ENCODE measurements at places on chromosomes 11 and 22. TPM values are rescaled to one million over a fixed set of nuclear protein-coding genes. Genes with fewer than 3 reads are reported as not detected.
A peak's percentile ranks its signal among the peaks of the same experiment; 100 is the strongest.

AASDHPPT gene
- polyA plus RNA-seq, result 34.1 TPM

DRD2 gene
- not detected for polyA plus RNA-seq

DNA sequence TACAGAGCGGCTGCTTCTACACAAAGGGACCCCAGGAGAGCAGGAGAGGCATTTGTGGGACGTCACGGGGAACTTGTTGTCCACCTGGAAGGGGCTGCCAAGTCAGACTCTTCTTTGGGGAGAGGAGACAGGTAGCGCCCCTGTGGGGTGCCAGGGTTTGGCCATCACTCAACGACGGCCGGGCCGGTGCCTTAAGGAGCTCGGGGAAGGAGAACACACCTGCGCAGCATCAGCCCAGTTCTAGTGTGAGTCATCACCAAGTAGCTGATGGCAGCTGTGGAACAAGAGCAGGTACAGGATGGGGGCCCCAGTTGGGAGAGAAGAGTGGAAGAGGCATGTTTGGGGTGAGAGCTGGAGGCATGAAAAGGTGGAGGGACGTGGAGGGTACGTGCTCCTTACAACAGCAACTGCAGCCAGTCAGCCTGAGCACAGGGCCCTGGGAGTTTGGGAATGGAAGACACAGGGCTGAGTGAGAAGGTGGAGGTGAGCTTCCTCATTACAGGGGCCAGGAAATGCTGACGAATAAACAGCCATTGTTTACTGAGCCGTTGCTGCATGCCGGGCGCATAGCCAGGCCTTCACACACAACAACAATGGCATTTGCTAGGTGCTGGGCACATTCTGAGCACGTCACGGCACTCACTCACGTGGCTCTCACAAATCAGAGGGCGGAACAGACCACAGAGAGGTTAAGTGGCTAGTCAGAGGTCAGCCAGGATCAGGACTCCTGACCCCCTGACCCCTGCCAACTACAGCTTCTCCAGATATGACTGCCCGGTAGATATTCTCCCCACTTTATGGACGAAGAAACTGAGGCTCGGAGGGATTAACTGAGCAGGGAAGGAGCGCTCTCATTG, 29.1 kb upstream of the TP53I11 start:
- DNase-seq, result no peak
- peaks cover 6% of the 10 kb centered on the region for H3K27me3 ChIP-seq
- no peak overlapping the region for H3K27ac ChIP-seq
- H3K4me1 ChIP-seq, result peaks cover 6% of the 10 kb centered on the region

CBY1 gene
- 42.3 TPM for polyA plus RNA-seq

DNA sequence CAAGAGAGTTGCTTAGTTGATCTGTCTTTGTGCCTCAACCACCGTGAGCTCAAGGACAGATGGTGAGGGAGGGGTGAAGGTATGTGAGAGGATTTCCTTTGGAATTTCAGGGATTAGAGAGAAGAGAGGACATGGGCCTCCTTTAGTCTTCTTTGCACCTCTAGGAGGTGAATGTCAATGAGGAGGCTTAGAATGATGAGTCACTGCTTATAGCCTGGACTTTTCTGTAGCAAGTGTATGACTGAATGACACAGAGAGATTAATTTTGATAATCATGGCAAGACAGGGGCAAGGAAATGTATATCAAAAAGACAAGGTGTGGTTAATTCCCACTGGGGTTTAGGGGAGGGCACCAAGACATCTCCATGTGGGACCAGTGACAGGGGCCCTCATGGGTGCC, 947.3 kb upstream of the TENM4 start:
- no peak overlapping the region for H3K27ac ChIP-seq
- DNase-seq, result no peak
- no peaks in the 10 kb centered on the region for H3K4me1 ChIP-seq
- H3K4me3 ChIP-seq, result no peak overlapping the region

GRCh38 chr11:1694064-1694845, 2.7 kb upstream of the KRTAP5-6 start:
- H3K4me3 ChIP-seq, result no peak overlapping the region
- peak; percentile 71 for DNase-seq
- no peak overlapping the region for H3K27ac ChIP-seq

- peak overlapping the region; percentile 72 for H3K27ac ChIP-seq
- H3K36me3 ChIP-seq, result peaks cover 4% of the 10 kb centered on the region
- peak overlapping the region; percentile 61 for H3K4me3 ChIP-seq
- H3K27me3 ChIP-seq, result no peaks in the 10 kb centered on the region
- peak; percentile 77 for DNase-seq
Observed at GRCh38 chr11:34053161-34053686, 1.7 kb downstream of the CAPRIN1 start.

- no peak for DNase-seq
- no peaks in the 10 kb centered on the region for H3K36me3 ChIP-seq
- no peaks in the 10 kb centered on the region for H3K4me1 ChIP-seq
- H3K27me3 ChIP-seq, result no peaks in the 10 kb centered on the region
- H3K27ac ChIP-seq, result no peak overlapping the region
- no peak overlapping the region for H3K4me3 ChIP-seq
Observed at GRCh38 chr22:38435010-38435409, 20.0 kb downstream of the KCNJ4 start.

CRYBA4 gene
- not detected for polyA plus RNA-seq

DNA sequence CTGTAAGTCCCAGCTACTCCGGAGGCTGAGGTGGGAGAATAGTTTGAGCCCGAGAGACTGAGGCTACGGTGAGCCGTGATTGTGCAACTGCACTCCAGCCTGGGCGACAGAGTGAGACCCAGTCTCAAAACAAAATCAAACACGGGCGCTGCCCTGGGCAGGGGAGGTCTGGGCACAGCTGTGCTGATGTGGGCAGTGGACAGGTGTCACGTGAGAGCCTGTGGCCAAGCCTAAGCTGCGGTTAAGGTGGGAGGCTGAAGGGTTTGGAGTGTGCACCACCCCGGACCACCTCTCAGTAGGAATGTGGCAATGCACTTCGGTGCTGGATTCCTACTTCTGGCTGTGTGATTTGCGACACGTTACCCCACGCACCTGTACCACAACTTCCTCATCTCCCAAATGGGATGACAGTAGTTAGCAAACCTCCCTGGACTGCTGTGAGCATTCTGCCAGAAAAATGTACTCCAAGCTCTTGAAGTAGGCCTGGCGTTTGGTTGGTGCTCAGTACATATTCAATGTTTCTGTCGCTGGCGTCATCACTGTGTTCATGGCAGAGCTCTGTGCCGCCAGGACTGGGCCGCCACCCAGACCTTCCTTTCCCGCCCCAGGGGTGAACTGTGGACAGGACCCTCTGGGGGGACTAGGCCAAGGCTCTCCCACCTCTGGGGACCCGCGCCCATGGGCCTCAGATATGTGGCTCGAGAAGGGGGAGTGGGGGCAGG, 807 bp upstream of the ZNF74 start:
- H3K27ac ChIP-seq, result no peak overlapping the region
- H3K4me1 ChIP-seq, result no peaks in the 10 kb centered on the region
- H3K27me3 ChIP-seq, result peaks cover 3% of the 10 kb centered on the region
- no peak for DNase-seq
- no peaks in the 10 kb centered on the region for H3K36me3 ChIP-seq

- peaks cover 1% of the 10 kb centered on the region for H3K36me3 ChIP-seq
- H3K27ac ChIP-seq, result no peak overlapping the region
- no peak overlapping the region for H3K4me3 ChIP-seq
- peaks cover 3% of the 10 kb centered on the region for H3K4me1 ChIP-seq
- DNase-seq, result no peak
Observed at GRCh38 chr11:74953451-74953850, 4.4 kb downstream of the SPCS2 start.

DNA sequence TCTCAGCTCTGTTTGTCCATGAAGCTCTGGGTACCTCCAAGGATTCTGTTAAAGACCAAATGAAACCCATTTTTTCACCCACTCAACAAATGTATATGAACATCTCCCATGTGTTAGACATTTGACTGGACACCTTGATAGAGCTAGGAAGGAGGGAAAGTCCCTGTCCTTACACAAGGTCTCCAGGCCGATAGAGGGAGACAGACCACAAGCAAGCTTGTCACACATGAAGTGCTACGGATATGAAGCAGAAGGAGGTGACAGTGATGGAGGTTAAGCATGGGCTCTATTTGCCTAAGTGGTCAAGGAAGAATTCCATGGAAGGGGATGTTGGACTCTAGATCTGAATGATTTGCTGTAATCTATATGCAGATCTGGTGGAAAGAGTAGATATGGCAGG, 138.5 kb downstream of the MYO18B start:
- H3K4me1 ChIP-seq, result no peaks in the 10 kb centered on the region
- H3K4me3 ChIP-seq, result no peak overlapping the region
- H3K27me3 ChIP-seq, result no peaks in the 10 kb centered on the region
- no peak overlapping the region for H3K27ac ChIP-seq

ART1 gene
- not detected for polyA plus RNA-seq

DNA sequence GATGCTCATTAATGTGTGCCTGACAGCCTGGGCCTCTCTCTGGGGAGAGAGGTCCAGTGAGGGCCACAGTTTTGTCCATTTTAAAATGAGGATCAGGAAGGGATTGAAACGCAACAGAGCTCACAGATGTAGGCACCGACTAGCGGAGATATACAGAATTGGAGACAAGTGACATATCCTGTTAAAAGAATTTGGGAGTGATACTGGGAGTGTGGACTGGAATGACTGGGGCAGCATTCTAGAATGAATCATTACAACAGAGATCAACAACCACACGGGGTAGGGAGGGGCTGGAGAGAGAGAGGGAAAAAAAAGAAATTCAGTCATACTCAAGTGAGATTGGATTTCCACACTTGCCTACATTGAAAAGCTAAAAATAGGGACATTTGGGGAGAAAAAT, 2.5 kb upstream of the NCAM1 start:
- no peaks in the 10 kb centered on the region for H3K36me3 ChIP-seq
- H3K27me3 ChIP-seq, result peaks cover 10% of the 10 kb centered on the region
- H3K4me1 ChIP-seq, result no peaks in the 10 kb centered on the region
- H3K4me3 ChIP-seq, result no peak overlapping the region
- H3K27ac ChIP-seq, result no peak overlapping the region

ZP1 gene
- not detected for polyA plus RNA-seq

LMNTD2 gene
- polyA plus RNA-seq, result 0.05 TPM
